ENCODE measurements at places on chromosomes 7 and 10.

- DNase-seq, result no peak
Observed at GRCh38 chr7:130151591-130152492, 53.4 kb downstream of the TMEM209 start.

DNA sequence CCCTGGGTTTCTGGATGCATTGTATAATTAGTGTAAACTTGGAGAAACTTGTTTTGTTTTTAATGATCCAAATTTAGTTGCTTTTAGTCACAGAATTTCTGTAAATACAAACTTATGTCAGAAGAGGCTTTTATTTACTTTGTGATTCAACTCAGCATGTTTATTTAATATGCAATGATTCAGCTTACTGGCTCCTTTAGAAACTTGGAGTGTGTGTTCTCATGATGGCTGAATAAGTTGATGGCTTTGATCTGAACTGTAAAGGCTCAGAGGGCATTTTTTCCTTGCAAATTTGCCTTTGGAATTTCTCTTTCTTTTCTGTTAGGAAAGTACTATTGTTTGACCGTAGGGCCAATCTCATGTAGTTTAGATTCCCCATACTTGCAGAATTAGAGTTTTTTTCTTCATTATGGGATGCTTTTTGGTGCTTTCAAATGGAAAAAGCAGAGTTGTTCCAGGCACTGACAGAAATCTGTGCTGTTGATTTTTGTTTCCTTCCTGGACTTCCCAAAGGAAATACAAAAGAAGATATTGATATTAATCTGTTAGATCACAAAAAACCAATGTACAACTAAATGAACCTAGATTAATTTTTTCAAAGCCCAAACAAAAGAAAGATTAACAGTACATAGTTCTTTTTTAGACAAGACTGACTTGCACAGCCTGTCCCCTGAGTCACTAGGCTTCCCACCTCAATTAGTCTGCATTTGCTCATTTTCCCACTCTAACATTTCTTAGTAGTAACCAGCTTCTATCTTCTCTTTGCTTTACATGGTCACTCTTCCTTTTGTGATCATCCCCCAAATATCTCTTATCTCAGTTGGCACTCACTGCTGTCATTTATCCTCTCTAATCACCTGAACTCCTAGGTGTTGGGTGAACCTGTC, 96.8 kb upstream of the AGR3 start:
- DNase-seq, result no peak

GRCh38 chr10:126122881-126123280, 226.5 kb downstream of the FANK1 start:
- DNase-seq, result no peak

DNA sequence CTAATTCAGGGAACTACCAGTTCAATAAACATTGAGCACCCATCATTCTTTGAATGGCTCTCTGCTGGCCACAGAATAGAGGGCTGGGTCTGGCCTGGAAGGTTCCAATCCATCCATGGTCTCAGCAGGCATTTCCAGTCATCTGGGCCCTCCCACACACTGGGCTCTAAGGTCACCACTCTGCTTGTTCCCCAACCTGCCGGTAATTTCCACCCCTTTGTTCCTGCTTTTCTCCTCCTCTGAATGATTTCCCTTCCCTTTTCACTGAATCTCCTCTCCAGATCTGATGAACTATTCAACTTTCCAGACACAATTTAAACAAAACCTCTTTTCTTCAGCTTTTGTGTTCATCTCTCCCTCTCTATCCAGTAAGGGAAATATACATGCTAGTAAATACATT, 2.6 kb downstream of the BZW2 start:
- DNase-seq, result no peak

DNA sequence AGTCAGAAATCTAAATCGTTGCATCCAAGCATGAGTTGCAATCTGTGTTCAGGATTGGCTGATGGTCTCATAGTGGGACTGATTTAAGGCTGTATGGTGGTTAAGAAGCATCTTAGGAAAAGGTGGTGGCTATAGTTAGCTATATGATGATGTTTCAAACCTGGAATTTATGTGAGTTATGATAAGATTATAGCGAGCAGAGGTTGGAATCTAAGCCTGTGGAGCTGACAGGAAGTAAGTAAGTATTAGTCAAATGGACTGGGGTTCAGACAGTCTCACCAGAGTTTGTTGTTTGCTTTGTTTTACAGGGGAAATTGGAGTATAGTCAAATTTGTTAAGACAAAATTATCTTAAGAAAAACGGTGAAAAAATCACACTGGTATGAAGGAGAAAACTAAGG, 56.7 kb downstream of the ANKRD7 start:
- DNase-seq, result no peak

DNA sequence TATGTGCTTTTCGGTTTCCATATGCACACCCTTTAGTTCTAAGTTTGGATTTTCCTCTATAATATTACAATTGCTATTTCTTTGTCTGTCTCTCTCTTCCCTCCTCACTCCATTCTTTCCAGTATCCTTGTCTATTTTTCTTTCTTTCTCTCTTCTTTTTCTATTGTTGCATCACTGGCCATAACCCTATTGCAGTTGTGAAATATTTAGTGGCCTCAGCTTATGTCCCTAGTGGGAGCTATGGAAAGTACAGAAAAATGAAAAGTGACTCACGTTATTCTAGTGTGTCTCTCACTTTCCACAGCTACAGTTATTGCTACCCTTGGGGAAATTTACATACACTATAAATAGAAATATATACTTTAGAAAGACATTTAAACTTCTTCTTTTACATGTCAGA, 59.1 kb downstream of the CNTNAP2 start:
- no peak for DNase-seq

- DNase-seq, result no peak
Observed at GRCh38 chr10:30438021-30438850, 4.3 kb downstream of the MAP3K8 start.
